ENCODE measurements at places on chromosomes 4 and X.

GRCh38 chrX:10098270-10098713 lies 58.5 kb upstream of the CLCN4 start:
- DNase-seq: no peak

GRCh38 chr4:160251522-160252170 lies 1148.8 kb downstream of the RAPGEF2 start:
- no peak for DNase-seq

GRCh38 chrX:39935411-39936064 lies 162.2 kb downstream of the BCOR start:
- no peak for DNase-seq

DNA sequence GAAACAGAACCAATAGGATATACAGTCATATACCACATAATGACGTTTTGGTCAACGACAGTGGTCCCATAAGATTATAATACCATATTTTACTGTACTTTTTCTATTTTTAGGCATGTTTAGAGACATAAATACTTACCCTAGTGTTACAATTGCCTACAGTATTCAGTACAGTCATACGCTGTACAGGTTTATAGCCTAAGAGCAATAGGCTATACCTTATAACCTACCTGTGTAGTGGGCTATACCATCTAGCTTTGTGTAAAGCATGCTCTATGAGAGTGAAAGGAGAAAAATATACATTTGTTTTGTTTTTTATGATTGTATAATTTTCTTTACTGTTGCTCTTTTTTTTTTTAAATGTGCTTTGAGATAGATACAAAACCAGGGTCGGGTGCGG lies 52.0 kb upstream of the PABPC1L2A start:
- no peak for DNase-seq

DNA sequence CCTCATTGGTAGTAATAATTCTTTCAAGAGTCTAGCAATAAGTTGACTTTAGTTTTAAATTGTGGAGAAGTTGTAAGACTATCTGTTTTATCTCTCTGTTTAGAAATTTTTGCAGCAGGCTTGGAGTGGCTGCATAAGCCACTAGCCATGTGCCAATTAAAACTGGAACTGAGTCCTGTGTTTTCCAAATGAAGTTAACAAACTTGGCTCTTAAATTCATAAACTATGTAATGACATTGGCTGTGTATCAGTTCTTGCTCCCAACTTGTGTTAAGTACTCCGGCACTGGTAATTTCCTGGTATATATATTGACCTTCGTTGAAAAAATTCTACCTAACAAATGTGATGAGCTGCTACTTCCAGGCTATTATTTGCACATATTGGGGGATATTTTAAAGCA lies 420.4 kb downstream of the GBA3 start:
- no peak for DNase-seq
